HS-27A (cell line): ENCODE measurements at places on chromosomes 3 and 15.

- DNase-seq, result no peak
Measured at GRCh38 chr3:181629029-181629428, 82.7 kb upstream of the SOX2 start.

DNA sequence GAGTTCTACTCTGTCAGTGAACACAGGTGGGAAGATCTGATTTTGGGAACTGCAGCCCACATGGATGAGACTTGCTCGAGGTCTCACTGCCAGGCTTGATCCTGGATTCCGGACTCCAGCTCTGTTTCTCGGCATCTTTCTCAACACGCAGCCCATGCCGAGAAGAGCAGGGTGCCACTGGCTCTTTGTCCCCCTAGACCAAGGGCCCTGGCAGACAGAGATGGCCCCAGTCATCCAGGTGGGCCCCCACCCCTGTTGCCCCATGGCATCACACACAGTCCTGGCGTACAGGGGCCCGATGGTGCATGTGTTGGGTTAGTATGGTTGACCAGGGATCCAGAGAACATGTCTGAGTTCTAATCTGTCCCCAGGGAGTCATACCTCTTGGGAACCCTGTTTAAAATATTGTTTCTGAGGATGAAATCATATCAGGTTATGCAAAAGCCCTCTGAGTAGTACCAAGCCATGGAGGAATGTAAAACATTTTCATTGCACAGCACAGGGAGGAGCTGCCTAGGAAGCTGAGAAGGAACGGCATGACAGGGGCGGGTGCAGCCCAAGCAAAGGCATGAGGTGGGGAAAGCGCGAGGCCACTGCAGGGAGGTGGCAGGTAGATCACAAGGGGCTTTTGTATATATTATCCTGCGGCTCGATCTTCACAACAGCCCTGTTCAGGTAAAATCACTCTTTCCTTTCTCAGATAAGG is 320.6 kb downstream of the UACA start:
- no peak for DNase-seq

DNA sequence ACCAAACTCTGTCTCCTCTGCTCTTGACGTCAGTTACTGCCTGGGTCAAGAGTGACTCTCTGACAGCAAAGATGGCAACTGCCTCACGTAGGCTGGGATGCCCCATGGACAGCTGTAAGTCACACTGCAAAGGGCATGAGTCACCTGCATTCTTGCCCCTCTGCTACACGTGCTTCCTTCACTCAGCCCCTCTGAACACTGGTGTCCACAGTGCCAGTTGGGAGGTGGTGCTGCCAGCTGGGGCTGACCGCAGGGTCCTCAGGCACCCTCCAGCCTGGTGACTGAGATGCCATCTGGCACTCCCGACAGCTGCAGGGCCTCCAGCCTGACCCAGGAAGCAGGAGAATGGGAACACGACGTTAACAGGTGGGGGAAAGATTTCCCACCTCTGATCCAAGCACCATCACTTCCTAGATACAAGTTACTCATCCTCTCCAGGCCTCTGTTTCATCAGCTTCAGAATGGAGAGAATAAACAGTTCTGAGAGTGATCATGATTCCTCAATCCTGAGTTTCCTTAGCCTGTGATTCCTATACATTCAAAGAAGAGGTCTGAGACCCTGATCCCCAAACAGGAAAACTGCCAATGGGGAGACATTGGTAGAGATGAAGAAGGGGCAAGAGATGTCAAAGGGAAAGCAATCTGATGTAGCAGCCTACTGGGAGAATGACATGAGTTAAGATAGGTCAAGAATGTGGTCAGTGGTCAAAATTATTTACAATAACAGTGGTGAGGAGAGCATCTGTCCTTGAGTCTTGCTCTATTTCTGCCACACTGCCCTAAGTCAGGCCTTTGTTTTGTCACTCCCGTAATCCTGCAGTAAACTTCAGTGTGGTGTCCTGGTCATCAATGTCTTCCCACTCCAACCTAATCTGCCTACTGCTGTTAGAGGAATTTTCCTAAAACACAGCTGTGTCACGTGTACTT is 86.1 kb upstream of the BCL6 start:
- DNase-seq, result no peak

DNA sequence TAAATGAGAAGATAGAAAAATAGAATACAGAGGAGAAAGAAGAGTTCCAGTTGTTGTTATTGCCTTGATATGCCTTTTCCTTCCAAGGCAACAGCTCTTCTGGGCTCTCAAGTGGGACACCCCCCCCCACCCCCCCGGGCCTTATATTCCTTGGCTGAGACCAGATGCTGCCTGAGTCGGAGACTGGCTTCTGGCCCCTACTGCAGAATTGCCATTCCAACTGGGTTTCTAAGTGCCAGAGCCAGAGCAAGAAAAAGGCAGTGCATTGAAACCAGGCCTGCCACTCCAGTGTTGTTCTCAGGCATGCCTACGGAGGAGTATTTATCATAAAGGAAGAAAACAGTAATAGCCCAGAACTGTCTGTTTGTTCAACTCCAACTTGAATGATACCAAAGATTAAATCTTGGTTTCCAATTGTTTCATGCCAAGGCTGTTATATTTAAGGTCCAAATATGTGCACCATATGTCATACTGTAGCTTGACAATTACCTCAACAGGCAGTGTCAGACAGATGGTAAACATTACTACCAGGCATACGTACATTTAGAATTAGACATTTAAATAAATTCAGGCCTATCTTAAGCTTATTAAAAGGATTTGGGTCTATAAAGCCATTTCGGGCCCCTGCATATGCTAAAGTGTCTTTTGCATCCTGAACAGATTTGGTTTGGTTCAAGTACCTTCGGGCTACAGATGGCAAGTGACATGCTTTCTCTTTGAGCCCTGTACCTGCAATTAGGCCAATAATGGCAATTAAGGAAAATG is 209.9 kb upstream of the SEMA6D start:
- no peak for DNase-seq

- no peak for DNase-seq
Measured at GRCh38 chr3:46990573-46991374, 11.3 kb downstream of the NBEAL2 start.

DNA sequence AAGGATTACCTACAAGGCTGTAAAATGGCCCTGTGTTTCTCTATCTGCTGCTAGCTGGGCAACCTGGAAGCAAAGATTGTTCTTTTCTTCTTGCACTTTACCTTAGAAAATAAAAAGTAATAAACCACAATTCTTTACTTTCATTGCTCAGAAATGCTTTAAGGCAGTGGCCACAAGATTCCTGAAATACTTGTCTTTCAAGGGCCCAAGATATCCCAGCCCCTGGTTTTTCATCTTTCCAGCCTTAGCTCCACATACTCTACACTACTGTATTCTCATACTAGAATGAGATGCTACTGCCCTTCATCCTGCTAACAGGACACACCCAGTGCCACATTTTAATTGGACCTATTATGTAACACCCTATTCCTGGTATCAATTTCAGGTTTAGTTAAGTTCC is 78.9 kb downstream of the GTF2E1 start:
- no peak for DNase-seq

DNA sequence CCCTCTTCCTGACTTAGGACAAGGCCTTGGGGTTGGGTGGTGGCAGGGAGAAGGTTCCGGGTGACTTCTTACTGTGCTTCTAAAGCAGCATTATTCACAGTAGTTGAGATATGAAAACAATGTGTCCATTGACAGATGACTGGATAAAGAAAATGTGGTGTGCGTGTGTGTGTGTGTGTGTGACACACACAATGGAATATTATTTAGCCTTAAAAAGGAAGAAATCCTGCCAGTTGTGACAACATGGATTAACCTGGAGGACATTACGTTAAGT is 128.1 kb upstream of the RASGRP1 start:
- DNase-seq, result no peak

- no peak for DNase-seq
Measured at GRCh38 chr3:184737641-184738505, 26.0 kb upstream of the MAGEF1 start.

DNA sequence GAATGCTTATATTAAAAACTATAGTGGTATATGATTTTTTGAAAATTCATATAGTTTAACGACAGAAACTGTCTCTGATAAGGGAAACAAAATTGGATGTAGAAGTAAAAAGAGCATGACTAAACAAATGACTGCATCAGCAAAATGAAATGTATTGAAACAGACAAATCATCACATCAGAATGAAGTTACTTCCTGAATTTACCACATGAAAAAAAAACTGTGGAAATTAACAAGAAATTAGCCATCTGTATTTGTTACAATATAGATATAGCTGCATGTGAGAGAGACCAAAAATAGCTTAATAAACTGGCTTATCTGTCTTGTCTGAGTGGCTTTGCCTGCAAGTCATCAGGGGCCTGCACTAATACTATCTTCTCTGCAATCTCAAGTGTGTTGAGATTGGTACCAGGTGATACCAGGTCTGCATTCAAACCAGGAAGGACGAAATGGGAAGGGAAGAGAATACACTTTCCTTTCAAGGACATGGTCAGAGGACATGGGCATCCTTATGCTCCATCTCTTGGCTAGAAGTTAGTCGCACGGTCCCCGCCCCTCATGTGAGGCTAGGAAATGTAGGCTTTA is 388.7 kb downstream of the GRM7 start:
- DNase-seq, result no peak
